ENCODE measurements at places on chromosomes 6 and 20.

DNA sequence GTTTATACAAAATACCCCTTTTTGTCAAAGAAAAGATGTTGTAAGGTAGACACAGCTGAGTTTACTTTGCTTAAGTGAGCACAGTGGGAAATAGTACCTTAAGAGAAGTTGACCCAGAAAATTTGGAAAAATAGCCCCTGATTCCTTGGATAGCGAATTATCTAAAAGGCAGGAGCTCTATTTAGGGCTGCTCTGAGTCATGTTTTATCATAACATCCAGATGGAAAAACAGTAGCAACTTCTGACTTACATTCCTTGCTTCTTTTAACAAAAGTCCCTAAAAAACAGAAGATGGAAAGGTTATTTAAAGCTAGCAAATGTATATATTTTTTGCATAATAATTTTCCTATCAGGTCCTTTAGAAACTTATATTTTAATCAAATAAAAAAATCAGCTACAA, 59.0 kb downstream of the THEMIS start:
- no peak for DNase-seq

GRCh38 chr6:138088326-138088762, 18.9 kb downstream of the PERP start:
- DNase-seq, result no peak

GRCh38 chr20:10419550-10420133, 14.4 kb downstream of the MKKS start:
- DNase-seq, result no peak

- no peak for DNase-seq
These were observed 1.2 kb upstream of the ADGRF1 start for GRCh38 chr6:47043286-47043685.

DNA sequence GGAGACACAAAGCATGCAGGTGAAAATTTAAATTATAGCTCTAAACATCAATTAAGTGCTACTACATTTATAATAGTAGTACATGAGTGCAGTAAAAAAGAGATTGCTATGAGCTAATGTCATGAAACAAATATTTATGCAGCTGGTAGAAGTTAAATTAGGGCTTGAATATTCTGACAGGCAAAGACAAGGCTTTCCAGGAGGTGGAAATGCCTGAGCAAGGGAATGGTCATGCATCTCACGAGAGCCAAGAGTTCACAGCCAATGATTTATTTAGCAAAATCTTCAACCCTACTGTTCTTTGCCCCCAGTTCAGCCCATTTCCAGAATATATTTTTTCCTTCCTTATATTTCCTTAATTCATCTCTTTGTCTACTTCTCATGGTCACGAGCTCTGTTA, 128.9 kb downstream of the HIVEP2 start:
- no peak for DNase-seq

- DNase-seq, result no peak
These were observed 8.6 kb upstream of the NKAIN4 start for GRCh38 chr20:63262836-63263235.

DNA sequence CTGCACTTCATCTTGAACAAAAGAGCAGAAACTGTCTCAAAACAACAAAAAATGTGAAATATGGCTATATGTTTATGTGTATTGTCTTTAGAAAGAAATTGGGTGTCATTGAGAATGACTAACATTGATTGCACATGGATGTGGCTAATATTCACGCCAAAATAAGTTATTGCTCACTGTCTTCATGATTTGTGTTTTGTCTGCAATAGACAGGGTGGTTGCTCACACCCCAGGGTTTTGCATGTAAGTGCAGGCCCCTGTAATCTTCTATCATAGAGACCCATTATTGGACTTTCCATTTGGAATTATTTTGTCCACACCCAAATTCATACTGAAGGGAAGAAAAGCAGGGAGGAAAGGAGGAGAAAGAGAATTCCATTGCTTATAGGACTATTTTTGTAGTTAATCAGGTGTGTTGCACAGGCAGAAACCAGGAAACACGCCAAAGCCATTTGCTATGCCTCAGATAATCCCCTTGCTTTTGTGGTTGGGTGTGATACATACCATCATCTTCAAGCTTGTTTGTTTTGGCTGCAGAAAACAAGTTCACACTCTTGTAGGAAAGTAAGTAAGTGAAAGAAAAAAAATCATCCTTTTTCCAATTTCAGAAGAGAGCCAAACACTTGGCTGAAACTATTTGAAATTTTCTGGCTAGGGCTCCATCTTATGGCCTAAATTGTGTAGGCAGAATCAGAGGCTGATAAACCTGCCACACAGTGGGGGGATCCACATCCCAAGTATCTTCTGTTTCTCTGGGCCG, 214.1 kb downstream of the COL12A1 start:
- DNase-seq, result no peak

- no peak for DNase-seq
These were observed 22.0 kb upstream of the SNRNP48 start for GRCh38 chr6:7568021-7568420.

GRCh38 chr20:45452772-45453691, 16.5 kb upstream of the WFDC2 start:
- no peak for DNase-seq

DNA sequence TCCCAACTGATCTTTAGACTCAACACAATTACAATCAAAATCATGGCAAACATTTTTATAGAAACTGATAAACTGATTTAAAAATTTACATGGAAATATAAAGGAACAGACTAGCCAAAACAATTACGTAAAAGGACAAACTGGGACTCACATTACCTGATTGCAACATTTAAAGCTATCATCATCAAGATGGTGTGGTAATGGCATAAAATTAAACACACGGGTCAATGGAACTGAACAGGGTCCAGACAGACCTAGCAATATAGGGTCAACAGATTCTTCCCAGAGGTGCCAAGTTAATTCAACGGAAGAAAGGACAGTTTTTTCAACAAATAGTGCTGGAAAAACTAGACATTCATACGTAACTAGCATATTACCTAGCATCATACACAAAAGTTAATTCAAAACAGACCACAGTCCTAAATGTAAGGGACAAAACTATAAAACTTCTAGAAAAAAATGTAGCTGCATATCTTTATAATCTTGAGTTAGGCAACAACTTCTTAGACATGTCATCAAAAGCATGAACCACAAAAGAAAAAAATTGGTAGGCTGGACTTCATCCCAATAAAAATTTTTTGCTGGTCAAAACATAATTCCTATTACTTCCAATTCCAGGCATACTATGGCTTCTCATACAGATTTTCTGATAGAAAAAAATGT, 147.4 kb upstream of the BEND6 start:
- DNase-seq, result no peak

- no peak for DNase-seq
These were observed 271.3 kb downstream of the BMP7 start for GRCh38 chr20:56995149-56995548.

- DNase-seq, result no peak
These were observed 177.6 kb downstream of the UST start for GRCh38 chr6:148924226-148925012.
